ENCODE measurements at places on chromosomes 6 and 20.

- DNase-seq = no peak
These were observed 3.6 kb upstream of the HINT3 start for GRCh38 chr6:125952764-125953501.

DNA sequence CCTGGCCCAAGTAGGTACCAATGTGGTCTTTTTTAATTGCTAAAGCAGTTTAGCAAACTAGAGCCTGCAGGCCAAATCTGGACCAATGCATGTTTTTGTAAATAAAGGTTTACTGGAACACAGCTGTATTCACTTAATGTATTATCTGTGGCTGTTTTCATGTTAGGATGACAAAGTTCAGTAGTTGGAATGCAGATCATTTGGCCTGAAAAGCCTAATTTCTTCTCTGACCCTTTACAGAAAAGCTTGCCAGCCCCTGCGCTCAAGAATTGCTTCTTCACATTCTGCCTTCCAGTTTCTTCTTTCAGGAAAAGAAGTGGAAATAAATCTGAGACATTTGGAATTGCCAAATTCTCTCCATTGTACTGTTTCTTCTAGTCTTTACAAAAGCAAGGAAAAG lies 90.0 kb upstream of the MC3R start:
- no peak for DNase-seq

- no peak for DNase-seq
These were observed 18.0 kb upstream of the SIM1 start for GRCh38 chr6:100482698-100483097.

GRCh38 chr20:40771848-40772511 lies 82.9 kb upstream of the MAFB start:
- DNase-seq = no peak

GRCh38 chr20:32610472-32611218 lies 25.5 kb upstream of the NOL4L start:
- DNase-seq = no peak

- no peak for DNase-seq
These were observed 208.6 kb upstream of the JARID2 start for GRCh38 chr6:15037253-15037652.

GRCh38 chr6:164039954-164040375 lies 625.4 kb downstream of the QKI start:
- peak; percentile 30 for DNase-seq

- DNase-seq = no peak
These were observed 75.3 kb upstream of the CCN6 start for GRCh38 chr6:111978532-111979149.

GRCh38 chr20:36313926-36314325 lies 7.8 kb downstream of the DLGAP4 start:
- no peak for DNase-seq

DNA sequence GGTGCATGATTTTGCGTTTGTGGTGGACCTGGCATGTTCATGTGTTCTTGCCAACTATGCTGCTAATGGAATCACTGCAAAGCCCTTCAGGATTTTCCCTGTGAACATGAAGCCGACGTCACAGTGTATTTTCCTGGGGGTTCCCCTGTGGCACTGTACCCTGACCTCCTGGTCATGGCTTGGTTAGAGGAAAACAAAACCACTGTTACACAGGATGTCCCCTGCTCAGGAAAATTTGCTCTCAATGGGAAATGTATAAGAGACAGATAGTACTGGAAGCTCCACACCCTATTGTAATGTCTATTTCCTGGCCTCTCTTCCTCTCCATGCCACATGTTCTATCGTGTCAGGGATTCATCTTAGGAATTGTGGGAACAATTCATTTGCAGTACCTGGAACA lies 19.7 kb downstream of the TSHZ2 start:
- DNase-seq = no peak

- DNase-seq = no peak
These were observed 15.1 kb downstream of the BRD2 start for GRCh38 chr6:32983493-32983848.

- no peak for DNase-seq
These were observed 599.2 kb downstream of the COL12A1 start for GRCh38 chr6:74606582-74607071.

- DNase-seq = no peak
These were observed 96.2 kb downstream of the THBS2 start for GRCh38 chr6:169157197-169158148.

GRCh38 chr6:132515386-132515785 lies 2.5 kb upstream of the STX7 start:
- no peak for DNase-seq

DNA sequence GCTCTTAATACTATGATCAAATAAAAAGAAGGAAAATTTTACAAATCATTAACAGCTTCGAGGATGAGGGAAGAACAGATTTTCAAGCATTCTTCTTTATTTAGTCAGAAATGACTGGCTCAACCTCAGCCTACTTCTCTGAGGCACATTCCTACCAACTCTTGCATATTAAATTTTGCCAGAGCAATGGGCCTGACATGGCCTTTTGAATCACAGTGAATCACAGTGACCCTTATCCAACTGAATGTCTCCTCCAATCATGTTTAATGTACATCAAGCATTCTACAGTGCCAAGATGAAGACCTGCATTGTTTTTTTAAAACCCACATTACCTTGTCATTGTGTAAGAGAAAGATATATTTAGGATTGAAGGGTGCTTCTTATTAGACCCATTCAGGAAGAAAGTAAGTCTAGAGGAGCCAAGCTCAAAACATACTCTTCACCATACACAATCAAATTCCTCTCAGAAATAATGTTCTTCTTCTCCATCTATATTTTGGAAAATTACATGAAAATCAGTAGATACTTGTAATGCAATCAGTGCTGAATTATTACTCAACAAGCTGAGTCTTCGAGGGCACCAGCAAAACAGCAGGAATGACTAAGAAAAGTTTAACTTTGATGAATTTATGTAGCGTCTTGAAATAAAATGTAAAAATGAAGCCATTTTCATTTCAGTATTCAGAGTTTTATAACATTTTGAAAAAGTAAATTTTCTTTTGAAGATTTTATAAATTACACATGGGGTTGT lies 44.1 kb upstream of the MOXD1 start:
- no peak for DNase-seq

GRCh38 chr20:37457921-37458320 lies 63.1 kb upstream of the NNAT start:
- DNase-seq = no peak

DNA sequence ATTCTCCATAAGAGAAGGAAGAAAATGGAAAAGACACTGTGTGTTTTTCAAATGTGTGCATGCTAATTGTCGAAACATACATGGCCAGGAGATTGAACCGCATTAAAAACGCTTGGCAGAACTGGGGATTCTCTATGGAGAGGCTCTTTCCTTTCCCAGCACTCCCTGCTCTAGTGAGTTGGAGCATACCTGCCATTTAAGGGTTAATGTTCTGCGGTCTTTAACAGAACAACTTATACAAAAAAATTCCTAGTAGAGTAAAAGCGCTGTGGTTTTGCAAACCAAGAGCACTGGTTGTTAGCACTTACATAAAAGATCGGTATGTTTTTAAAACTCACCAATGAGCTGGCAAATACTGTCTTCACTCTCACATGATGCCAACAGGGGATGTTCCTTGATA lies 1.5 kb downstream of the TAGAP start:
- peak; percentile 89 for DNase-seq

DNA sequence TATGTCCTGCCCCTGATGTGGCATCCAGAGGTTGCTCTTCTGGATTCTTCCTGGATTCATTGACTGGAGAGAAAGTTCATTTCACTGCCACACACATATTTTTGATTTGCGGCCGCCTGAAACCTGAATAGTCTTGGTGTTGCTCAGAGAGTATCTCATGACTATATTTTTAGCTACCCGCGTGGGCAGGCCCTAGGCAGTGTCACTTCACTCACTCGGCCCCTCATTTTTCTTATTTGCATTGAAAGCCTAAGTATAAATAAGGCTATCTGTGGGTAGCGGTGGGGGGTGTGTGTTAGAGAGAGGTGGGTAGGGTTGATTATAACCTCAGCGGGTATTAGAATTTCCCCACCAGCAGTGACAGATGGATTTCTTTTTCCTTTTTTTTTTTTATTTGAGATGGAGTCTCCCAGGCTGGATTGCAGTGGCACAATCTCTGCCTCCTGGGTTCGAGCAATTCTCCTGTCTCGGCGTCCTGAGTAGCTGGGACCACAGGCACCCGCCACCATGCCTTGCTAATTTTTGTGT lies 113.5 kb downstream of the JARID2 start:
- no peak for DNase-seq

- no peak for DNase-seq
These were observed 140.5 kb downstream of the PREX1 start for GRCh38 chr20:48687117-48687800.

DNA sequence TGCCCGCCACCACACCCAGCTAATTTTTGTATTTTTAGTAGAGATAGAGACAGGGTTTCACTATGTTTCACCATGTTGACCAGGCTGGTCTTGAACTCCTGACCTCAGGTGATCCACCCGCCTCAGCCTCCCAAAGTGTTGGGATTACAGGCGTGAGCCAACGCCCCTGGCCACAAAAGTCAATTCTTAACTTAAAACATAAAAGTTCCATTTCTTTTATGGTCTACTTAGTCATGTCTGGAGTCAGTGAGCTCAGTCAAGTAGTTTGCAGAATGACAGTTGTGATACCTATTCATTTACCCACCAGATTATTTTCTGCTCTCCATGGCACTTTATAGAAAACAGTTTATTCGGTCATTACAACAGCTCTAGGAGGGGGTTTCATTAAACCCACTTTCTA lies 103.1 kb upstream of the ESR1 start:
- DNase-seq = no peak

GRCh38 chr6:26550250-26550993 lies 12.3 kb downstream of the HMGN4 start:
- no peak for DNase-seq

DNA sequence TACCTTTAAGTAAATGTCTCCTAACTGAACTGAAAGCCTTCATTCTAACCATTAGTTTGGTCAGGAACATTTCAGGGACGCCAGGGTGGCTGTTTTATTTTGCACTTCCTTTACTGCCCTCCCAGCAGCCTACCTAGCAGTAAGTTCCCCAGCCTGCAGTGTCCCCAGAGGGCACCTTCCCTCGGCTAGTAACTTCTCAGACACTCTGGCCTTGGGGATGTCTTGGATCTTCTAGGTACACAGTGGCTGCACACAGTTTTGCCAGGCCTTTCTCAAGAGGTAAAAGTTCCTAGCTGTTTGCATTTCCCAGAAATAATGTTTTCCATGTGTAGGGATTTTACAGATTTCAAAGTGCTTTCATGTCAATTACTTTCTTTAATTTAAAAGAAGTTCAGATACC lies 378 bp upstream of the LAMA2 start:
- no peak for DNase-seq

- DNase-seq = no peak
These were observed 340.1 kb downstream of the PHF3 start for GRCh38 chr6:63975699-63976098.

DNA sequence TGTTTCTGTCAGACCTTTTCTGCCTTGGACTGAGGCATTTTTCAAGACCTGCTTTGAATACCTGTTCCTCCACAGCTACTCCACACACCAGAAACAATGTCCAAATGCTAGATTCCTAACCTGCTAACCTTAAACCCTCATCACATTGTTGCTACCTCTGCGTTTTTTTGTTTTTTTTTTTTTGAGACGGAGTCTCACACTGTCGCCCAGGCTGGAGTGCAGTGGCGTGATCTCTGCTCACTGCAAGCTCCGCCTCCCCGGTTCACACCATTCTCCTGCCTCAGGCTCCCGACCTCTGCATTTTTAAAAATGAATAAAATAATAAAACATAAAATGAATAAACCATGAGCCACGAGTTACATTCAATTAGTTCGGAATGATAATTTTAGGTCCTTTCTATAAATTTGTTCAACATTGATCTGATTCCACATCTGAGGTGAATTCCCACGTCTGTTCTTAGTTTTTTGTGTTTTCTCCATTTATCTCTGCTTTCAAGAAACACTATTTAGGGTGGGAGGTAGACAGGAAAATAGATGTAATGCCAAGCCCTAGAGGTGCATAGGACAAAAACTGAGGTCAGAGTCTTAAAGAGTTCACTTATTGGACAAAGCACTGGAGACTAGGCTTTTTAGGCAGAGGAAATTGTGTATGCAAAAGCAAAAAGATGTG lies 1.3 kb downstream of the C6orf89 start:
- no peak for DNase-seq

DNA sequence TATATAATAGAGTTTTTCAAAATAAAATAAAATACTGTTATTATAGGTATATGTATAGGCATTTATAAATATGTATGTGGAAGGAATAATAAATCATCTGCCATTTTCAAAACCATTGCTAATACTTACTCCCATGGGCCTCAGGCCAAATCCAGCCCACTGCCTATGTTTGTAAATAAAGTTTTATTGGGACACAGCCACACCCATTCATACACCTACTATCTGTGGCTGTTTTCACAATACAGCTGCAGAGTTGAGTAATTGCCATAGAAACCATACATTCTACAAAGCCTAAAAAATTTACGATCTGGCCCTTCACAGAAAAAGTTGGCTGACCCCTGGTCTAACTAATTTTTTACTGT lies 9.5 kb downstream of the ALDH5A1 start:
- no peak for DNase-seq

DNA sequence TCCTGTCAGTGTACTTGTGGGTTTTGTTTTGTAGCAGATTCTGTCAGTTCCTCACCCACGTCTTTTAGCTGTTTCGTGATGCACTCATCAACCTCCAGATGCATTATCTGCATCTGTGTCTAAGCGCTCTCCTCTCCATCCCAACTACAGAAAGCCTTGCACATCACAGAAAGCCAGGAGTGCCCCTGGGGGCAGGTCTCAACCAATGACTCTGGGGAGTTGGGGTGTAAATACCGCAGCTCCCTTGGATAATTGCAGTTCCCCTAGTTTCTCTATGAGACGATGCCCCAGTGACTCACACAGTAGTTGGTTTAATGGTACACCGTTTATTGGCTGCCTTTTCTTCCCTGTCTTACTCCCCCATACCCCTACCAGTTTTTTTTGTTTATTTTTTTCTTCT lies 158.1 kb downstream of the SOX4 start:
- no peak for DNase-seq

- DNase-seq = no peak
These were observed 1.2 kb downstream of the AAR2 start for GRCh38 chr20:36237477-36237876.

GRCh38 chr6:118750143-118750542 lies 98.8 kb upstream of the CEP85L start:
- no peak for DNase-seq

GRCh38 chr6:98769546-98769945 lies 64.8 kb upstream of the POU3F2 start:
- DNase-seq = no peak

GRCh38 chr6:53066077-53066417 lies 843 bp downstream of the FBXO9 start:
- DNase-seq = no peak

Data from CD4-positive, alpha-beta T cell treated with Interleukin-4 for 4 hours (primary cell).